NCI-H2081 (cell line): ENCODE measurements at places on chromosomes 7 and 10.

- peak; percentile 81 for DNase-seq
These were observed at the start of the genes MRM2 and NUDT1 for GRCh38 chr7:2241580-2242540. TSS of gene MRM2 (minus strand) at chr7:2242205. CDS start at chr7:2242169, 36 bp downstream. TSS of gene NUDT1 (plus strand) at chr7:2242226. CDS start at chr7:2244575, 2,349 bp downstream.

DNA sequence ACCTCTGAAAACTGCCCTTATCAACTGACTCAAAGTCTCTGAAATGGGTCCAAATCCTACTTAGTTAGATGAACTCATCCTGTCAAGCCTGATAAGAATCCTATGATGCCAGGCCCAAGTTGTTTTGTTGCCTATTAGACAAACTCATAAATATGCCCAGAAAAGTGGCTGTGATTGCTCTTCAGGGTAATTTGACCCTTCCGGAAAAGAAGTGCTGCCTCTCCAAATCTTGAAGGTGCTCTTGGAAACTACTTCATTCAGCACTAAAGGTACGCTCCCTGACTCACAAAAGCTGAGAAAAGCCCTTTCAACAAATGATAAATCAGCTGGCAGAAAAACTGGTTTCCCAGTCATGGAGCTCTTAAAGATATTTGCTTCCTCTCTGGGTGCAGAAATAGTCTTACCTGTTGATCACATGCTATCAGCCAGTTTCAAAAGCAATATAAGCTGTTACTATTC lies 6.7 kb downstream of the IFIT5 start:
- DNase-seq = no peak

DNA sequence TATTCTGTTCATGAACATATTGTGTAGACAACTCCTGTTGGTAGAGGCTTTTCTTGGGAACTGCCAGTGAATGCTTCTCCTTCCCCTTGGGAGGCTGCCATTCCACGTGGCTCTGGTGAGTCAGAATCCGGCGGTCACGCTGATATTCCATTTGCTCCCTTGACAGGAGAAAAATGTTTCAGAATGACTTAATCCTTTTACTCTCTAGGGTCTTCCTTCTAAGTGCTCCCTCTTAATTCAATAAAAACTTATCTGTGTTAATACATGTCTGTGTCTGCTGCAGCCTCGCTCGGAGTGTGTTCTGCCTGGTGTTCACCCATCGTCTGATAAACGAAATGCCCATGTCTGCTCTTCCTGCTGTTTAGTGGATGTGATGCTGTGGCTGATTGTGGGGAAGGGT lies 278.6 kb downstream of the ARHGAP12 start:
- DNase-seq = no peak

DNA sequence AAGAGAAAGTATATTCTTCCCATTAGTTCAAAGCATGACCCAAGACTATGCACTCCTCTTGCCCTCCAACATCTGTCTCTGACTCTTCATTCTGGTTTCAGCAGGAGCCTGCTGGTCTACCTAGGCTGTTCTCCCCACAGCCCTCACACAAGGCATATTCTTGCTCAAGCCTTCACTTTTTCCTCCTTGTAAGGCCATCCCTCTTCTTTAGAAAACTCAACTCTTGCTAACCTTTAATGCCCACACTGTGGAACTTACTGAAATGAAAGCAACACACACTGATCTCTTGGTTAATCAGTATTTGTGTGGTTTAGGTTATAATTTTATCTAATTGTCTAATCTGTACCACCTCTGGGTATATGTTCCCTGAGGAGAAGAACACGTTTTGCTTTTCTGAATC lies 75.8 kb downstream of the PRKCQ start:
- DNase-seq = no peak

DNA sequence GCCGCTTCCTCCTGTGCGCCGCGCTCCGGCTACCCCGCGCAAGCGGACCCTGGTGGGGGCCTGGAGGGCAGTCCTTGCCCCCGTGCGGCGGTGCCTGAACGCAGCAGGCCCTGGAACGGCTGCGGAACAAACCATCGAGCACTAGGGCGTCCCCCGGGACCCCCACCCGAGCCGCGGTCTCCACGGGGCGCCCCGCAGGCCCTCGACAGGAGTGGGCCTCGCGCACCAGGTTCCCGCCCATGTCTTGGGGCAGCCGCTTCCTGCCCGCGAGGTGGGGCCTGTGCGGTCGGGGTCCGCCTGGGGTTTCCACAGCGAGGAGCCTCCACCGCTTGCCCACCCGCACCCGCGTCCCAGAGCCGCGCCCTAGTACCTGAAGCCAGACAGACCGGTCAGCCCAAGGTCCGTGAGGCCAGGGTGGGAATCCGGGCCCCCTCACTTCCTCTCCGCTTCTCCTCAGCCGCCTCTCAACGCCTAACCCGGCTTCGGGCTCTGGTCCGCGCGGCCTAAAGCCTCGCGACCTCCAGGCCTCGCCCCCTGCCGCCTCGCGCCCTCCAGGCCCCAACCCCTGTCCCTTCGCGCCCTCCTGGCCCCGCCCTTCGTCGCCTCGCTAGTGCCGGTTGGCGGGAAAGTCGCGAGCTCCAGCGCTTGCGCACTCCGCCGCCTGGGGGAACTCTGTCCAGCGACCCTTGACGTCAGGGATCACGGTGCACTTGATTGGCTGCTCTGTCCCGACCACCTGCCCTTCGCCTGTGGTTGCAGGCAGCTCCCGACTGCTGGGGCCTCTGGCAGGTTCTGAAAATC lies 7.0 kb upstream of the GBX1 start:
- no peak for DNase-seq

- no peak for DNase-seq
These were observed 10.8 kb upstream of the ETV1 start for GRCh38 chr7:14000247-14000646.

DNA sequence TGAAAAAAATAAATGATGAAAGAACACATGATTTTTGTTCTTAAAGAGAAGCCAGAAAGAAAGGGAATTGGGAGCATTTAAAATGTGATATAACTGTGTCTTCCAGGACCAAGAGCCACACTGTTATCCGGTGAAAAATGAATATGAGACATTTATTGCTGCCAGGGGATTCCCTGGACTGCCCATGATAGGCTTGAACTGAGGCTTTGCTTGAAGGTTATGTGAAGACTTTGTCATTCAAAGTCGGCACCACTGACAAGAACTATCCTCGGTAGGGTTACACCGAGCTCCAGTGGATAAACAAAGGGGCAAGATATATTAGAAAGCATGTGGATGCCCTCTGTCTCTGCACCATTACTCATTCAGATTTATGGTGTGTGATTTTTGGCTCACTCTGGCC lies 125.4 kb upstream of the MINDY3 start:
- no peak for DNase-seq

GRCh38 chr10:132477398-132478340 lies 59.9 kb upstream of the INPP5A start:
- DNase-seq = no peak

GRCh38 chr7:111390000-111390399 lies 172.3 kb downstream of the IMMP2L start:
- peak; percentile 35 for DNase-seq

DNA sequence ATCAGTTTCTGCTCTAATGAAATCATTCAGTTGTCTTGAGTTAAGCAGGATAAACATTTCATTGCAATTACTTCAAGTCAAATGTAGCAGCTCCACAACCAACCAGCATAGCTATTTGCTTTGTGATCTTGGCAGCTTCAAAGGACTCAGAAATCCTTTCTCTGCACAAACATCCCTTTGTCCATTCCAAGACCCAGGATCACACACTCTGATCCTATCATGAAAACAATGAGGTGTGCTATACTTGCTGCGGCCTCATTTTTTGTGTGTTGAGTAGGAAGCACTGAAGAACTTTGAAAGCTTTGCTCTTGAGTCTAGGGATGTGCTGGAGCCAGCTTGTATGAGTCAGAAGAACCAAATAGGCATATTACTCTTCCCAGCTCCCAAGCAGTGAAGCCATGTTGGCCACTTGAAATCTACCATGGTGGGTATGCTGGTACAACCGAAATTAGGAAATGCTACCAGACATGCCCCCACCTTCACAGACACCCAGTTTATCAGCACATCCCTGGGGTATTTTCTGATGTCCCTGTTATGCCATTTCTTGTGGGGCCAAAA lies 199.4 kb upstream of the PRSS58 start:
- DNase-seq = no peak

DNA sequence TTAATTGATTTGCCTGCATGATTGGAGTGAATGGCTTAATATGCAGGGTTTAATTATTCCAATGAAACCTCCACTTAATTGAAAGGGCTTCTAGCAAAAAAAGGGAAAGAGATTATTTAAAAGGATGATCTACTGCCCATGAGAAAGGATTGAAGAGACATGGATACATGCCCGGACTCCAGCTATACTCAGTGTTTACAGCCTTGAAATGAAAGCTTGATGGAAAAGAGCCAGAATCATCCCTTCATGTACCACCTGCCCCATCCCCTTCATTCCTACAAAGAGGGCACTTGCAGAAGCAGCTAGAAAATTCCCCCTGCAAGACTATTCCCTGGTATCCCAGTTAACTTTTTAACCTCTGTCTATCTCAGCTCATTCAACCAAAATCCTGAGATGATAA lies 78.4 kb downstream of the CARD11 start:
- DNase-seq = no peak

GRCh38 chr10:59622320-59623132 lies 87.1 kb downstream of the SLC16A9 start:
- DNase-seq = peak; percentile 66

DNA sequence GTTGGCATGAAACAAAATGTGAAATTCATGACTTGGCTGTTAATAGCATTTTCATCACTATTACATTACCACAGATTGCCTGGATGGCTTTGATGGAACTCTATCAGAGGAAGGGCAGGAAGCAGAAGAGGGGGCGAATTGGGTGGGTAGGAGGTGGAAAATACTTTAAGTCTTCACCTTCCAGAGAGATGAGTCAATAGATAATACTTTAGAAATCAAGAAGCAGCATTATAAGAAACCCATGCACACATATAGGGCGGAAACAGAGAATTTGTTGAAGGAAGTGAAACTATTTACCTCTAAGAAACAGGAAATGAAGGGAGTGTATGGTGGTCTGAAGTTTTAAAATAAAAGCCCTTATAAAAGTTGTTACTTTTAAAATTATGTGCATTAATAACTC lies 152.1 kb upstream of the TARP start:
- DNase-seq = no peak

GRCh38 chr10:69479240-69480067 lies 28.2 kb downstream of the TSPAN15 start:
- DNase-seq = peak; percentile 90

DNA sequence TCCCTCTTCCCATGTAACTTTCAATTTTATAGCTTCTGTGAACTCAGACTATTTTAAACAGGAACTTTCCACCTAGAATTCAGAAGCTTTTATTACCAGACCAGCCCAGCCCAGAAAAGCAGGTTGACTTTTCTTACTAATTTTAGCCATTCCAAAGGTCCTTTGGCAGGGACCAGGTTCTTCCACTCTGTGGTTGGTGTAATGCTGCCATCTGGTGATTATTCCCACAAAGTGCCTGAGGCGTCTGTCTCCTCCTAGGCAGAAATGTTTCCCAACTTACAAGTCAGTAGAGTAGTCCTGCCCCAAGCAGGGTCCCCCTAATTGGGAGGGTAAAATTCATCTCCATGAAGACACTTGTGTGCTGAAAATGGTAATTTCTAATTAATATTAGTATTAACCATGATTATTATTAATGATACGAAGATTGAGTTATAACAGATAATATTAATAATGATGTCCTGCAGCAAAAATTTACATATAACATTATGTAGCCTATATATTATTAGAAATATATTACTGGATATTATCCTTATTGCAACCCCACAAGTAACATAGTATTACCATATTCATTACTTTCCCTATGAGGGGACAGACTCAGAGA lies 53.0 kb upstream of the PPP1R17 start:
- peak; percentile 74 for DNase-seq

DNA sequence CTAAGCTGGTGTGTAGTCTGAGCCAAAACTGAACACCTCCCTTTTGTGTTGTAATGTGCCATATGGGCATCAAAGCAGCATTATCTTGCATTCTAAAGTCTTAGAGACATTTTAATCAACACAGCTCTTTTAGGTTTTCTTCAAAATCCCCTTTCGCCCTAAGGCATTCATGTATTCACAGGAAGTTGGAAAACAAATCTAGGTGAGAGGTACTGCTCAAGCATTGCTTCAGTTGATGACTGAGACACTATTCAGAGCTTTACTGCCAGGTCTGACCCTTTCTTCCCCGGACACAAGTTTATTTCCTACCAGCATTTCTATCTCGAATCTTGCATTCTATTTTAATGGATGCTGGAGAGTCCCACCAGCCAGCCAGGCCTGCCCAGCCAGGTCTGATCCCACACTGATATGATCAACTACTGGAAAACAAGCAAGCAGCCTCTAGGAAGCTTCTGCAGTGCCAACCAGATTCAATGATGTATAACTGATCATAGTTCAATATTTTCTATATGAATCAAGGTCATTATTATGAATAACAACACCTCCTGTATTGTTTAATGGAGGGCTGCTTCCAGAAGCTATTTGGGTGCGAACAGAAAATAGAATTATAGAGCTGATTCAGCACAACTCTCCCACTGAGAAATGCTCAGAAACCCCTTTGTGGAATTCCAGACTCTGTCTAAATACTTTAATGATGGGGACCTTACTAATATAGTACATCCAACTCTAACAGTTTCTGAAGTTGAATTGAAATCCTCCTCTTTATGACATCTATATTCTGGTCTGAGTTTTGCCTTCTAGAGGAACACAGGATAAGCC lies 4.0 kb upstream of the BRAF start:
- DNase-seq = no peak

GRCh38 chr7:79922894-79923293 lies 211.7 kb upstream of the GNAI1 start:
- DNase-seq = no peak

- DNase-seq = no peak
These were observed 242.8 kb downstream of the ELFN1 start for GRCh38 chr7:1912593-1913465.

- DNase-seq = no peak
These were observed 38.8 kb downstream of the AP3M1 start for GRCh38 chr10:74111799-74112198.

DNA sequence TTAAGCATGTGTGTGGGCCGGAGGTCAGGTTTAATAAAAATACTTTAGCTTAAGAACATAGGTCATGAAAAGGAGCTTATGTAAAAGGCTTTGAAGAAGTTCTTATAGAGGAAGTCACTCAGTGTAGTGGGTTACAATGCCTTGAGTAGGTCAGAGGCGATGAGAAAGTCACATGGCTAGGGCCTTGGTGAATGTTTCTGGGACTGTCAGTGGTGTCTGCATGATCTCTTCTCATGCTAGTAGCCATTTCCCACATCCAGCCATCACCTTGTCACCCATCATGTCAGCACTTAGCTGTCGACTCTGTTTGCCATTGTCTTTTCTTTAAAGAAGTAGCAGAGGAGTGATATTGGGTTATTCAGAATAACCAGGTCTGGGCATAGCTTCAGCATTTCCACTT lies 236.6 kb downstream of the CDK14 start:
- DNase-seq = no peak

DNA sequence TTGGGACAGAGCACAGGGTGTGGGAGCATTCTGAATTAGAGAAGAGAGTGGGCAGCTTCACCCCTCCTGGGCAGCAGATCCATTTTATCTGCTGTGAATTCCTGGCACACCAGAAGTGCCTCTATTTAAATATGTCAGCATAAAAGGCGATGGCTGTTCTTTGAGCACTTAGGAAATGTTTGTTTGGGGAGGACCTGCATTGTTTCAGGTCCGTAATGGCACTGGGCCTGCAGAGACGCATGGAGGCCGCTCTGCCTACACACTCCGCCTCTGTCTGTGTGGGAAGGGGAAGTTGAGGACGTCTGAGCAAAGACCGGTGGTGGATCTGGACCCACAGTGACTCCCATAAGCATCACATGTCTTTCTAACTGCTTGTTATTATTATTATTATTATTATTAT lies 253.2 kb downstream of the CAMK1D start:
- peak; percentile 54 for DNase-seq

- no peak for DNase-seq
These were observed 149.2 kb downstream of the CACNA2D1 start for GRCh38 chr7:82294382-82294784.
